ENCODE measurements at places on chromosomes 4 and X.

- no peak for DNase-seq
Measured at GRCh38 chr4:110798687-110799086, 175.8 kb upstream of the PITX2 start.

DNA sequence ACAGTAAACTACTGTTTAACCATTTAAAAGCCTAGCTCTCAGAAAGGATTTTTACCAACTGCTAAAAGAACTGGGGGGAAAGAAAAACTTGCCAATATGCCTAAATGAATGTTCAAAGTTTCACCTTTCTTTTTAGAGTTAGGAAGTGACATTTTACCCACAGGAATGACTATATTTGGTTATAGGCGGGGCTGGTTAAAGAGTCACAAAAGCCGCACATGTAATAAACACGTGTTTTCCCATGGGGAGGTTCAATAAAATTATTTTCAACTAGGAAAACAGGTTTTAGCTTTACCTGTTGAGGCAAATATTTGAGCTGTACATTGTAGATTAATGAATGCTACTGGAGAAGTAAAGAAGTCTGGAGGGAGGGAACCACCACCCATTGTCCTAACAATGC lies 41.6 kb upstream of the UGDH start:
- no peak for DNase-seq

GRCh38 chrX:75273483-75273882 lies 402 bp upstream of the UPRT start:
- no peak for DNase-seq

DNA sequence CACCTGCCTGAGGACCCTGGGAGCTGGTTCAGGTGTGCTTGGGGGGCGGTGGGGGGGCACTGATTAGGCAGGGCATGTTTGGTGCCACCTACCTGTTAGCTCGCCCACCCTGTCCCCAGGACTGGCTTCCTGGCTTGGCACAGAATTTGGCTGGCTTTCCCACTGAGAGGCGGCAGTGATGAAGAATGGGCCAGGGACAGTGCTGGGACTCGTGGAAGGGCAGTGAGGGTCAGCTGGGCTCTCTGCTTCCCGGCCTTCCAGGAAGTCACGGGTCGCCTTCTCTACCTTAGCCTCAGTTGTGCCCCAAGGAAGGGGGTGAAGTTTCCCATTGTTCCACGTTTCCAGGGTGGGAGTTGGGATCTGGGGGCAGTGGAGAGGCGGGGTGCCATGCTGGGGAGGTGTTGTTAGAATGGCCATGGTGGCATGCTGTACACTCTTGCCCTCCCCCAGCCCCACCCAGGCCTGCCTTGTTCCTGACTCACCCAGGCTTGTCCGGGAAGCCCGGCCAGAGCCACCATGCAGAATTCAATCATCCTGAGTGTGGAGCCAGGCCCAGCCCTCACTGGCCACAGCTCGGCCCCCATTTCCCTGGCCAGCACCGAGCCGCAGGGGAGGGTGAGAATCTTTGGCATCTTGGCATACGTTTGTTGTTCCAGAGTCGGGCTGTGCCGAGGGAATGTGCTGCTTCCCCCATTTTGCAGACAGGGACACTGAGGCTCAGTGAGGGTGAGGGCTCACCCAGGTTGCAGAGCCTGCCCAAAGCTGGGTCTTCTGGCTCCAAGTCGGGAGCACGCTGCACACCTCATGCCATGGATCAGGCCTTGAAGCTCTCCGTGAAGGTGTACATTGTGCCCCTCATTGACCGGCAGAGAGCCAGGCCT lies 21.9 kb upstream of the GPR78 start:
- no peak for DNase-seq

DNA sequence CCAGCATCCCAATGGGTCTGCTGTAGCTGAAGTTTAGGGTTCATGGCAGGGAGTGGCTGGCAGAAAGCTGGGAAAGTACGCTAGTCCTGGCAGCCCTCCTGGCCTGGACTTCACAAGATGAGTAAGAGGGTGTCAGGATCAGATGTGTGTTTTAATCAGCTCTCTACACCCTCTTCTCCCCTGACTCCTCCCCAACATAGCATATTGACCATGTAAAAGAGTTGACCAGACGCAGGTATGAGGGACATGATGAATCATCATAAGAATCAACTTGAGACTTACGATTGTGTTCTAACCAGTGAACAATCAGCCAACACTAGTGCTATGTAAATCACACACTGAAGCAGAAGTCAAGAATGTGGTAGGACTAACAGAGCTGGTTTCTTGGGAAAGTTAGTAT lies 5.3 kb downstream of the SOWAHB start:
- DNase-seq: no peak

DNA sequence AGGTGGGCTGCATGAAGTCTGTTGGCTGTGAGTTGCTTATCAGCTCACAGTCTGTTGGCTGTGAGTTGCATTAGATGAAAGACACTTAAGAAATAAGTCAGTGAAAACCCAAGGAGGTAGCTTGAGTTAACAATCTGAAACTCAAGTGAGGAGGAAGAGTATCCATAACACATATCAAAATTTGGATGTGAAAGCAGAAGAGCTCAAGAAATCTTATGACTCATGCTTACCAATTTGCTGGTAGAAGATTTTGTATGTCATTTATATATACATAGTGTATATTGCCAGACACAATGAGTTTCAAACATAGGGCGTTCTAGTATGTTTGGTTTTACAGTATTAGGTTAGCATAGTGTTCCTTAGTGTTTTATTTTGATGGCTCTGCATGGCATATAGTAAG lies 107.4 kb downstream of the DDIT4L start:
- no peak for DNase-seq

GRCh38 chr4:118865091-118865708 lies 23.5 kb upstream of the SYNPO2 start:
- peak; percentile 13 for DNase-seq

DNA sequence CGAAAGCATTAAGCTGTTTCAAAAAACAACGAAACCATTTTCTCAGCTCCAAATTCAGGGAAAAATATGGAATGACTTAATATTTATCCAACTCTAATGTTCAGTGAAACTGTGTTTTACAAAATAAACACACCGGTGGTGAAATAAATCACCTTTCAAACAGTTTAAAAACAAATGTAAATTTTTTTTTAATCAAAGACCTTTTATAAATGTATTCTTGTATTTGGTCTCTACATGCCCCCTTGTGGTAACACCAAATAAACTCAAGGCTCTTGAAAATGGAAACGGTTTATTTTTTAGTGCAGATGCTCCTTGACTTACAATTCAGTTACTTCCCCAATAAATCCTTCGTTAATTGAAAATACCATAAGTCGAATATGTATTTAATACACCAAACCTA lies 45.8 kb upstream of the ITM2A start:
- DNase-seq: no peak

DNA sequence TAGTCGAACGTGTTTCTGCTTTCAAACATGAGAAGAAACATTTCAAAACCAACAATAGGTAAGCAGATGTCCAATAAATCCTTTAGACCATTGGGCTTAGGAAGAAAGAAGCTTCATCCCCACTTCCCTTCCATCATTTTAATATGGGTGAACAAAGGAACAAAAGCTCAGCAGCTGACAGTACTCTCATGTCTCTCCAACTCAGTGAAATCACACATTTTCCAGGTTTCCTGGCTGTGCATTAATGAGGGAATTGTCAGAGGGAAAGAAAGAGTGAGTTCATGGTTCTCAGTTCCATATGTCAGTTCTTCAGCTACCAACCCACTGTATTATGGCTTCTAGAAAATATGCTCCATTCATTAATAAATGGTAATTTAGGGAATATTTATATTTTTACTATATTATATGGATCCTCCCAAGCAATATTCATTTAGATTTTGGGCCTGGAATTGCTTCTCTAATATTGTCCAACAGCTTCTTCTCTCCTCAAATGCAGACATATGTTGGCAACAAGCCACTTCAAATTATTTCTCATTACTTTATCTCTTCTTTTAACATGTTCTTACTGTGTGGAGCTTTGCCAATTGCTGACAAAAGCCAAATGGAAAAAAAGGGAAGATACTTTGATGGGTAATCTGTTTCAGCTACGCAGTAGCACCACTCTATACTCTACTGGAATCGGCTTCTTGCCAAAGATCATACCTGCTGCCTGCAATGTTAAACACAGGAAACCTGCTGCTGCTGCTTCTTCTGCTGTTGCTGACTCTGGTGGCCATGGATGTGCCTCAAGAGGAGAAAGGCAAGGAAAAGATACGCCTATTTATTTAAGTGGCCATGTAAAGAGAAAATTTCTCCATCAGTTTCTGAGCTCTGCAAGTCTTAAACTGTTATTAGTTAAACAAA lies 1757.6 kb downstream of the ARAP2 start:
- no peak for DNase-seq

- no peak for DNase-seq
Measured at GRCh38 chrX:112513154-112513553, 166.6 kb downstream of the LHFPL1 start.

DNA sequence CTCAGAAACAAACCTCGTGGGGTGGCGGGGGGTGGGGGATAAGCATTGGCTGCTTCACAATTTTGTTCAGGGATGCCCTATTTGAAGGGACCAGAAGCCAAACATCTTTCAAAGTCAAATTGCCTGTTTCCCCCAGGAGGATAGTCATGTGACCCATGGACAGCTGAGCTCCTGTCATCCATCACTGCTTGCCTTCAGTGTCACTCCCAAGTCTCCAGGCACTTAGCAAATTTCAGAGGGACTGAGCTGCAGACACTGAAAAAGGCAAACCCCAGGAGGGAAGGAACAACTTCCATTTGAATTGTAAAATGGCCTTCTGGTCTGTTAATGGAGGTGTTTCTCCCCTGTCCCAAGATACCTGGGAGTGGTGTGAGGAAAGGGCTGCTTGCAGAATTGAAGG lies 73.4 kb downstream of the FRMPD3 start:
- DNase-seq: peak; percentile 12

- no peak for DNase-seq
Measured at GRCh38 chr4:129358571-129358970, 262.6 kb downstream of the C4orf33 start.

DNA sequence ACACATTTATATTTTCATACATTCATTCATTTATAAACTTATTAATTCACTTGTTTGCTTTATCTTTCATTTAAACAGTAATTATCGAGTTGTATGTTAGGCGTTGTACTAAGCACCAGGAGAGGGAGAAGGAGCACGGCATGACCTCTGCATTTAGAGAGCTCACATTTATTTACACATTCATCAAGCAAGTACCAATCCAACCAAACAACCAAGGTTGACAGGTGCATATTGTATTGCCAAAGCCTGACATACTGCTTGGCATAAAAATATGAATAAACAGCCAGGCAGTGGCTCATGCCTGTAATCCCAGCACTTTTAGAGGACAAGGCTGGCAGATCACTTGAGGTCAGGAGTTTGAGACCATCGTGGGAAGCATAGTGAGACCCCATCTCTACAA lies 37.0 kb upstream of the CLNK start:
- DNase-seq: no peak

DNA sequence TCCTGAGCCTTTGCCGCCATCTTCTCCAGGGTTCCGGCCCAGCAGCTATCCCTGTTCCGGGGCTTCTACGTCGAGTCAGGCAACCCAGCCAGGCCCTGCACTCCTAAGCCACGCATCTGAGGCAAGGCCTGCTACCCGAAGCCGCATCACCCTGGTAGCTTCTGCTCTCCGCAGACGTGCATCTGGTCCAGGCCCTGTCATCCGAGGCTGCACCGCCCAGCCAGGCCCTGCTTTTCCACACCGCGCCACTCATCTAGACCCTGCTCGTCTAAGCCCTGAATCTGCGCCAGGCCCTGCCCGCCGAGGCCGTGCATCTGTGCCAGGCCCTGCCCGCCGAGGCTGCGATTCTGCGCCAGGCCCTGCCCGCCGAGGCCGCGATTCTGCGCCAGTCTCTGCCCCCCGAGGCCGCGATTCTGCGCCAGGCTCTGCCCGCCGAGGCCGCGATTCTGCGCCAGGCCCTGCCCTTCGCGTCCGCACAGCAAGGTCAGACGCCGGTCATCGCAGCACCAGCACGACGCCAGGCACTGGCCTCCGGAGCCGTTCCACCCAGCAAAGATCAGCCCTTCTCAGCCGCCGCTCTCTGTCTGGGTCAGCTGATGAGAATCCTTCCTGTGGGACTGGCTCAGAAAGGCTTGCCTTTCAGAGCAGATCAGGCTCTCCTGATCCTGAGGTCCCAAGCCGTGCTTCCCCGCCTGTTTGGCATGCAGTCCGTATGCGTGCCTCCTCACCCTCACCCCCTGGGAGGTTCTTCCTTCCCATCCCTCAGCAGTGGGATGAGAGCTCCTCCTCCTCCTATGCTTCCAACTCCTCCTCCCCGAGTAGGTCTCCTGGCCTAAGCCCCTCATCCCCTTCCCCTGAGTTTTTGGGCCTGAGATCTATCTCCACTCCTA lies 75.1 kb downstream of the NUDT10 start:
- DNase-seq: no peak

DNA sequence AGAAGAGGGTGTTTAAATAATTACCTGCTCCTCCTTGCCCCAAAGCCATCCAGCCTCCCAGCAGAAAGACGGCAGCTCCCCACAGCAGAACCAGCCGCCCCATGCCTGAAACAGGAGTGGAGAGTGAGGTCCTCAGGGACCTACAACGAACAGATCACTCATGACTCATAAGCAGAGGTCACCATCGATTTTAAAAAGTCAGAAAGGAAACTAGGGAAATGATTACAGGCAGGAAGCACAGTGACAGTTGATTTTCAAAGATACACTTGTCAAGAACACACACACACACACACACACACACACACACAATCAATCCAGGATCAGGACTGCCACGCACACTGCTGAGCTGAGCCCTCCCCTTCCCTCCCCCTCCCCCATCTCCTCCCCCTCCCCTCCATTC lies at the start of gene CRLF2:
Gene CRLF2, minus strand, starts transcription at position 118 of the 400 bp plus-strand sequence. Its CDS starts 15 bp downstream, at position 103.
- no peak for DNase-seq

DNA sequence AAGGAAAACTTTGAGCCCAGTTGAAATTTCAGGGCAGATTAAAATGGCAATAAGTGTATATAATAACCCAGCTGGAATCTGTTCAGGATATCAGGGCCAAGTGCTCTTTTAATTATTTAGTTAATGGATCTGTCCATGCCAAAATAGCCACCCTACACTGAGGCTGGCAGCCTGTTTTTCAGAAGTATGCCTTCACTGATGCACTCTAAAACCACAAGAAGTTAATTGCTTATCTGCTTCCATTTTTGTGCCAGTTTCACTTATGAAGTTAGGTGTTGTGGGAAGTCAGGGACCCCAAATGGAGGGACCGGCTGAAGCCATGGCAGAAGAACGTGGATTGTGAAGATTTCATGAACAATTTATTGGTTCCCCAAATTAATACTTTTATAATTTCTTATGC lies 960.3 kb downstream of the C4orf33 start:
- DNase-seq: no peak

DNA sequence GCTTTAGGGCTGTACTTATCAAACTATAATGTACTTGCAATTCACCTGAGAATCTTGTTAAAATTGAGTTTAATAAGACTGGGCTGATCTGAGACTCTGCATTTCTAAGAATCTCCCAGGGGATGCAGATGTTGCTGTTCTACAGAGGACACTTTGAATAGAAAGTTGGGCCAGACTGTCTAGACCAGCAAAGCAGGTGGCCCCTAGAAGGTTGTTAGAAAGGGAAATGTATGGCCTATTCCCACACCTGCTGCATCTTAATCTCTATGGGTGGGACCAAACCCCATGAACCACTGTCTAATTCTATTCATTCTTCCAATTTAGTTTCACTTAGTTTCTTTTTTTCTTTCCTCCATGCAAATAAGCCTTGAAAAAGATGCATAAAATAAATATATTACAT lies 413.2 kb upstream of the TECRL start:
- no peak for DNase-seq

GRCh38 chrX:71941776-71942175 lies 31.1 kb downstream of the NHSL2 start:
- no peak for DNase-seq

- DNase-seq: no peak
Measured at GRCh38 chr4:2064276-2064991, 5.3 kb downstream of the NAT8L start.

- DNase-seq: no peak
Measured at GRCh38 chr4:25839233-25839632, 23.6 kb downstream of the SEL1L3 start.

- no peak for DNase-seq
Measured at GRCh38 chr4:183142571-183143550, 43.8 kb downstream of the WWC2 start.
